ENCODE measurements at places on chromosomes 16 and 17. TPM values are rescaled to one million over a fixed set of nuclear protein-coding genes. Genes with fewer than 3 reads are reported as not detected.

TEDC2 gene
- total RNA-seq, result 18.3 TPM

SLC5A10 gene
- total RNA-seq, result 0.17 TPM

TLCD2 gene
- 1.0 TPM for total RNA-seq

BCL6B gene
- not detected for total RNA-seq

C17orf78 gene
- total RNA-seq, result not detected

PABPN1L gene
- not detected for total RNA-seq

VAT1L gene
- total RNA-seq, result 0.01 TPM

TAC4 gene
- total RNA-seq, result not detected

CLEC3A gene
- total RNA-seq, result not detected

HOXB5 gene
- total RNA-seq, result 2.8 TPM

DNASE1L2 gene
- total RNA-seq, result 1.7 TPM

ZNF174 gene
- 16.8 TPM for total RNA-seq

GGT6 gene
- not detected for total RNA-seq

CACNG5 gene
- not detected for total RNA-seq

NPIPB13 gene
- total RNA-seq, result 2.9 TPM

TSPOAP1 gene
- total RNA-seq, result not detected

RAB26 gene
- 1.8 TPM for total RNA-seq

KRT31 gene
- total RNA-seq, result not detected

HP gene
- not detected for total RNA-seq

MFAP4 gene
- total RNA-seq, result not detected

ADGRG1 gene
- total RNA-seq, result 231 TPM

SLC13A2 gene
- 0.21 TPM for total RNA-seq

POLR2C gene
- total RNA-seq, result 165 TPM

HELZ gene
- total RNA-seq, result 9.0 TPM

KRTAP4-5 gene
- not detected for total RNA-seq

CDR2L gene
- 45.6 TPM for total RNA-seq

NEUROD2 gene
- not detected for total RNA-seq

PLD6 gene
- 6.5 TPM for total RNA-seq
